ENCODE measurements at places on chromosomes 6 and 20.
A peak's percentile ranks its signal among the peaks of the same experiment; 100 is the strongest.

DNA sequence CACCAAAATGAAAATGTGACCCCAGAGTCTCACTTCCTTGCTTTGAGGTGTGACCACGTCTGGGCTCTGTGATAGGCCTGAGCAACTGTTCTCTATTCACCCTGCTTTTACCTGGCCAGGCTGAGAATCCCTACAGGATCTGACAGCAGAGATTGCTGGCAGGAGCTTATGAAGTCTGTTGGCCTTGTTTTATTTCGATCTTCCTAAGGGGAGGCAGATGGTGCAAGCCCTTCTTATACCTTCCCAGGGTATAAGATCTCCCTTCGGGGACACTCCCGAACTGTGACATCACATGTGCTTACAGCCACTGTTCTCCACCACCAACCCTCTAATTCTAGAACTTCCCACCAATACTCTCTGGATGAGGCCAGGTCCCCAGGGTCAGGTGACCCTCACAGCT is 26.8 kb downstream of the MYT1 start:
- DNase-seq, result no peak

DNA sequence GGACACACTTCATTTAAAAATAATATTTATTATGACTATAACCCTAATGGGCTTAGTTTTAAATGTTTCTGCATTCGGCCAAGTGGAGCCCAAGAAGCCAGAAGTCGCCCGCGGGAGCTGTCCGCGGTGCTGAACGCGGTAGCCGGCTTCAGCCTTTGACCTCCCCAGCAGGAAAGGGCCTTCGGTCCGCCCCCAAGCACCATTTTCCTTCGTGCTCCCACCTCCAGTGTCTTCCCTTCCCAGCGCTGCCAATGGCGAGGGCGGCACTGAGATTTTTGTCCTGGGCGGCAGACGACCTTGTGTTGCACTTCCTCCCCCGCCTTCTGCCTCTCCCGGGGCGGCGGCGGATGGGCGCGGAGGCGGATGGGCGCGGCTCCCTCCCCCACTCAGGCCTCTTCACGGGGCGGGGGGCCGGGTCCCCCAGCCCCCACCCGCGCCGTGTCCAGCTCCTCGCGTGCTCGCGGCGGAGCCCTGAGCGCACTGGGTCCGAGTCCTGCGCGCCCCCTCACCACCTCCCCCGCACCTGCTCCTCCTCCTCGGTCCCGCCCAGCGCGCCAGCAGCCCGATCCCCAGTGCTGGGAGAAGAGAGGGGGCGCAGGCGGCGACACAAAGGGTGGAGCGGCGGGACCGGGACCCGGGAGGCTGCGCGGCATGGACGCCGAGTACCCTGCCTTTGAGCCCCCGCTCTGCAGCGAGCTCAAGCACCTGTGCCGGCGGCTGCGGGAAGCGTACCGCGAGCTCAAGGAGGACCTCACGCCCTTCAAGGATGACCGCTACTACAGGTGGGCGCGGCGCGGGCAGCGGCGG is 23.6 kb upstream of the TMEM181 start:
- peak; percentile 80 for DNase-seq

GRCh38 chr20:57270204-57270984 is 4.0 kb upstream of the BMP7 start:
- no peak for DNase-seq

- DNase-seq, result no peak
These were observed 132.4 kb downstream of the SOBP start for GRCh38 chr6:107622269-107622668.

DNA sequence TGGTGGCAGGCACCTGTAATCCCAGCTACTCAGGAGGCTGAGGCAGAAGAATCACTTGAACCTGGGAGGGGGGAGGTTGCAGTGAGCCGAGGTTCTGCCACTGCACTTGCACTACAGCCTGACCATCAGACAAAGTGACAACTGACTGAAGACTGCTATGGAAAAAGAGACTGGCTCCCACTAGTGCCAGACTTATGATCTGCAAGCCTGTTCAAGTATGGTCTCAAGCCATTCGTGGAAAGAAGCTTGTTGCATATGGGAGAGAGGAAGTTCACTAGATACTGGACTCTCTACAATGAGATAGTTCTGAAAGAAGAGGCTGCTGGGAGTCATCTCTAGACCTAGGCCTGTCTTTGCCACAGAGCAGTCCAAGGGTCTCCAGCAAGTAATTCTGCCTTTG is 26.7 kb downstream of the MDN1 start:
- DNase-seq, result peak; percentile 22

GRCh38 chr20:35398660-35399144 is 13.1 kb downstream of the UQCC1 start:
- no peak for DNase-seq

- no peak for DNase-seq
These were observed 546.0 kb downstream of the FRK start for GRCh38 chr6:115514656-115515055.

- no peak for DNase-seq
These were observed 735 bp downstream of the SIRPG start for GRCh38 chr20:1656844-1657243.
